H1 (cell line): ENCODE measurements at places on chromosomes 3 and 15. TPM values are rescaled to one million over a fixed set of nuclear protein-coding genes. Genes with fewer than 3 reads are reported as not detected.

- DNase-seq = no peak
Measured at GRCh38 chr3:25427155-25427554, 908 bp upstream of the RARB start.

GRCh38 chr15:43249699-43250203 is 17.0 kb downstream of the TGM5 start:
- DNase-seq = no peak

Gene GPR171
- not detected in 2 replicates for total RNA-seq

Gene NR2E3
- 0.40 and 0.56 TPM in 2 replicates for total RNA-seq

GRCh38 chr3:8085498-8085897 is 416.1 kb upstream of the LMCD1 start:
- no peak for DNase-seq
